ENCODE measurements at places on chromosomes 2 and 18.

- no peak for DNase-seq
These were observed 297.2 kb downstream of the NDUFA10 start for GRCh38 chr2:239727776-239728600.

DNA sequence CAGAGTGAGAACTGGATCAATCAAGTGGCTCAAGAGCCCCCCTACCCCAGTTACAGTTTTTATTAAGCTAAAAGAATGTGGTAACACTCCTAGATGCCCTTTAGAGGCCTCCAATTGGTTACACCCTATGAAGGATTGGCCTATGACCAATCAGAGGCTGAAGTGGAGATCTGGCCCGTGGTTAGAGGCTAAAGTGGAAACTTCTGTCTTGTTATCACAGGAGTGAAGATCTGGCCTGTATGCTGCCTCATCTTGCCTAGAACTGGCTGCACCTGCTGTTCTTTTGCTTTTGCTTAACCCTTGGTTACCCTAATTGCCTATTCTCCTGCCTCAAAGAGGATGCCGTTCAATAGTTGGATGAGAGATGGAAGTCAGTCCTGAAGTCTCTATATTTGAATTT lies 100.1 kb upstream of the MAP2 start:
- no peak for DNase-seq

- DNase-seq, result no peak
These were observed 367.5 kb upstream of the FIGN start for GRCh38 chr2:164103271-164103670.

DNA sequence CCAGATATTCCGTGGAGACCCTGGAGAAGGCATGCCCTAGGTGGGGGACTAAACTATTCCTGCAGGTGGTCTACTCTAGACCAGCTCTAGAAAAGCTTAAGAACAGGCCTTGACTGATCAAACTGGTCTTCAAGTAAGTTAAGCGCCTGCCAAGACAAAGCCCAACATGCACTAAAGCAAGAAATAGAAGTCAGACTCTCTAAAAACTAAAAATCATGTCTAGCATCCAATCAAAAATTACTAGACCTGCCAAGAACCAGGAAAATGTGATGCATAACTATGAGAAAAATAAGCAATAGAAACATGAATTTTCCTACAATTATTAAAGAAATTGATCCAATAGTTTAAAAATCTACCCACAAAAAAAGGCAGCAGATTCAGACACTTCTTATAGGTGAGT lies 13.6 kb downstream of the KIF1A start:
- no peak for DNase-seq

DNA sequence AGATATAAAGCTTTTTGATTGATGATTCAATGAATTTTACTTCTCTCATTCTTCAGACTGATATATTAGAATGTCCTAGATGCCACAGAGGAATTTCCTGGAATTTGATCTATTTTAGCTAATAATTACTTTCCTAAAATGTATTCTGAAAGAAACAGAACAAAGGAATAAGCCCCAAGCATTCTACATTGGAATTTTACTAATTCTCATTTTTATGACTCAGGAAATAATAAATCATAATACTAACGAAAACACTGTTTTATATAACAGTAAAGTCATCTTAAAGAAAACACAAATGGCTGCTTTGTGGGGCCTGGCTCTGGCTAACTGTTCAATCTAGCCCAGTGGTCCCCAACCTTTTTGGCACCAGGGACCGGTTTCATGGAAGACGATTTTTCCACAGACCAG lies 68.6 kb upstream of the LPIN2 start:
- no peak for DNase-seq

GRCh38 chr18:77996737-77997136 lies 747.1 kb downstream of the GALR1 start:
- no peak for DNase-seq

- DNase-seq, result no peak
These were observed 1.9 kb downstream of the ZDBF2 start for GRCh38 chr2:206276169-206276942.

DNA sequence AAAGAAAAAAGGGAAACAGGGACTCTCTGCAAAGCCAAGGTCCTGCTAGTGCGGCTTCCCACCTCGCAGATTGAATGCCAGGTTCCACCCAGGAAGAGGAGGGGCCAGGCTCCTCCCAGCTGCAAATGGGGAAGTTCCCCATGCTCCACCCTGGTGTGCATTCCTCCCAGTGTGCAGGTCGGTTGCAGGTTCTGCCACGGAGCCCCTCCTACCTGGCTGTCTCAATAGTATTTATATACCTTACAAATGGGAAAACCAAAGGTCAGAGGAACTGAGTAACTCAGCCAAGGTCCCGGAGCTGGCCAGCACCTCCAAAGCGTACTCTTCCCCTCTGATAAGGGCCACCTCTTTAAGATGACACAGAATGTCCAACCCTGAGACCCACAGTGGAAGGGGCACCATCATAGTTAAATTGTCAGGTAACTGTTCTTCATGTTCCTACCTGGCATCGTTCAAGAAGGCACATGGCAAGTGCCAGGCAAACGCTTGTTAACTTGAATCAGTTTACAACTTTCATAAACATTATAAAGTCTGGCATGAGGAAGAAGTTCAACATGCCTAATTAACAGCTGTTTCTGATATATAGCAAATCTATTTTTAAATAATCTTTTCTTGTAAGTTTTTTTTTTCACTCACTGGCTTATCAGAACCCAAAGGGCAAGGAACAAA lies 35.5 kb downstream of the POU3F3 start:
- DNase-seq, result no peak

DNA sequence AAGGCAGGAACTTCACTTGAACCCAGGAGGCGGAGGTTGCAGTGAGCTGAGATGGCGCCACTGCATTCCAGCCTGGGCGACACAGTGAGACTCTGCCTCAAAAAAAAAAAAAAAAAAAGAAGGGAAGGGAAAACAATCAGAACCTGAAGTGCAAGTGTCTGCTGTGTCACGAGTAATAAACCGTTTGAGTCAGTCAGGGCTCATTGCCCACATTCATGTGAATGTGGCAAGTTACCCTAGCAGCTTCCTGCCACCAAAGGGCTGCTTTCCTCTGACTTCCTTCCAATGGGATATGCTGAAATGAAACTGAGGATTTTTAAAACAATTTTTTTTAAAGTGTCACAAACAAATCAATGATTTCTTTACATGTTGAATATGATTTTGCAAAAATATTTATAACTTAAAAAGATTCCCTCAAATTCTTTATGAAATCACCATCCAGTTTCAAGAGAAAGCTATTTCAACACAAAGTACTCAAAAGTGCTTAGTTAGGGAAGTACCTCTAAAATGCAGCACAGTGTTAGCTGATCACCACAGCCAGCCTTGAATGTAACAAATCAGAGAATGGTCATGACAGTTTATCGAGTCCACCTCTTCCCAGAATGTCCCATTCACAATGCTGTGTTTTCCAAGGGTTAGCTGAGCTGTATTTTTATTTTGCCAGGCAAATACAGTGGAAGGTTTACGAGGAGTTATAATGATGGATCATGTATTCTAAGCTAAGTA lies 36.4 kb downstream of the WDSUB1 start:
- no peak for DNase-seq

DNA sequence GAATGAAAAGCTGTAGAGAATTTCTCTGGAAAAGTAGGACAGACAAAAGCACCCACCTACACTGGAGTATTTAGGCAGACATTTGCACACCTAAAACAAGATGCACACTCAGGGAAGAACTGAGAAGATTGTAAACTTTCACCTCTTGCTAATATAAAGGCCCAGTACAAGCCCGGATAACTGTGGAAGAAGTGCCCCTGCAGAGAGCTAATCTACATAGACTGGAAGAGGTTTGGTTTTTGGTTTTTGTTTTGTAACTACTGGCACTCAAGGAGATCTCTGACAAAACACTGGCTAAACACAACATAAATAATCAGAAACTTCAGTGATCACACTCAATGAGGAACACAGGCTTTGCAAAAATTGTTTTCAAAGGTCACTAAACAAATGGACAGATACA lies 782.2 kb upstream of the SLC8A1 start:
- no peak for DNase-seq

- DNase-seq, result no peak
These were observed 139.9 kb downstream of the SH3RF3 start for GRCh38 chr2:109268916-109269315.

- no peak for DNase-seq
These were observed 39.8 kb upstream of the PCBP1 start for GRCh38 chr2:70047451-70047850.

GRCh38 chr2:120722246-120722567 lies 13.5 kb upstream of the GLI2 start:
- DNase-seq, result no peak

- no peak for DNase-seq
These were observed 209.6 kb upstream of the PIK3C3 start for GRCh38 chr18:41745166-41746049.

- no peak for DNase-seq
These were observed 419.2 kb upstream of the CYRIA start for GRCh38 chr2:17084877-17085276.

GRCh38 chr2:10911291-10912075 lies at the start of gene KCNF1:
KCNF1 (plus strand) TSS chr2:10911934; CDS start chr2:10912427, 493 bp downstream.
- DNase-seq, result no peak

DNA sequence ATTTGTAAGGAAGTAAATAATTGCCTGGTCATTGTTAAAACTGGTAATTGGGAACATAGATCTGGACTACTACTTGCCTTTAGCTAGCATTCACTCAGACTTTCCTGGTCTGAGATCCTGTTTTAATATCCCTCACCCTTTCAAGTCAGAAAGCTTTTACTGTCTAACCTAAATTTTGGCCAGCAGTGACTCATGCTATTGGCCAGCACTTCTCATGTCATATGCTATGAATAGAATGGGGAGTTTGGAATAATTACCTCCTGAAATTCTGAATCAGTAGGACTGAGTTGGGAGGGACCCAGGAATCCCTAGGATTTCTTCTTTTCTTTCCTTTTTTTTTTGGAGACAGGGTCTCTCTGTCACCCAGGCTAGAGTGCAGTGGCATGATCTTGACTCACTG lies 19.3 kb downstream of the STK36 start:
- DNase-seq, result no peak

DNA sequence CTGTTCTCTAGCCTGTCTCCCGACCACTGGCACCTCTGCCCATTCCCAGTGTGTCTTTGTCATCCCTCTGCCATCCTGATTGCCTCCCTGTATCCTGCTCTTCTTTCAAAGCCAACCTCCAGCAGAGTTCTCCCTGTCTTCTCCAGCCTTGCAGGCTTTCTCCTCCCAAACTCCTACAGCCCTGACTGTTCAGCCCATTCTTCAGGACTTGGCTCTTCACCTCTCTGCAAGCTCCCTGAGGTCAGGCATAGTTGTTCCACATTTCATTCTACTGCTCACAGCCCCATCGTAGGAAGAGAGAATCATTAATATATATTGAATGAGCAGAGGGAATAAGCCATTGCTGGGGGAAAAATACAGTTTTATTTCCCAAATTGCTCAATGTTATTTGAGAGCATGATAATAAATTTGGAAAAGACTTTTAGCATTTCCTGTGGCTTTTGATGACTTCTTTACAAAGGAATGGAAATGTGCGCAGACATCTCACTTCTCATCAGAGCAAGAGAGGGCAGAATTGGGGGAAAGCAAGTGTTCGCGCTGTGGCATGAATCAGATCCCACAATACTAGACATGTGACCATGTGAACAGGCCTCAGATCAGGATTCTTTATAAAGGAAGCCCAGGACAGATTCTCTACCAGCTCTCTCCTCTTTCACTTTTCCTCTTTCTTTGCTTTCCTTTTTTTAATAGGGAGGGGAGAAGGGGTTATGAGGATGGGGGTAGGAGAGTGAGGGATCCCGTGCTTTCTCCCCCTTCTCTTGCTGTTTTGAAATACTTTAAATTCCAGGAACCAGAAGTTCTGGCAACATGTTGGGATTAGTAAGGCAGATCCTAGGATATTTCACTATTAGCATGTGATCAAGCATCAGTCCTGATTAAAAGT lies 37.4 kb downstream of the EPAS1 start:
- DNase-seq, result no peak

DNA sequence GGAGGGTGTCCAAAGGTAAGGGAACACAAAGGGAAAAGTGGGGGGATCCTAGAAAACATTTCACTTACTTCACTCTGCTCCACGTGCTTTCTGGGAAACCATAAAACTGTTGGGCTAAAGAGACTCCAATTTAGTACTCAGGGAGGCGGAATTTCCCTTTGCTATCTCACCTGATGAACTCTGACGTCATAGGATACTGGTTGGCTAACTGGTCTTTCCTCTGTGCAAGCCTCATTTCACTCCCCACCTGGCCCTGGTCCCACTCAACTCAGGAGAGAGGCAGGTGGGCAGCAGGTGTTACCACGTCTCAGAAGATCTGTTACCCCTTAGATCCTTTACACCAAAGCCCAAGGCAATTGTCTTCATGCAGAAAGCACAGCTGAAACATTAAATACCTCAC lies 51.8 kb upstream of the PMAIP1 start:
- no peak for DNase-seq

DNA sequence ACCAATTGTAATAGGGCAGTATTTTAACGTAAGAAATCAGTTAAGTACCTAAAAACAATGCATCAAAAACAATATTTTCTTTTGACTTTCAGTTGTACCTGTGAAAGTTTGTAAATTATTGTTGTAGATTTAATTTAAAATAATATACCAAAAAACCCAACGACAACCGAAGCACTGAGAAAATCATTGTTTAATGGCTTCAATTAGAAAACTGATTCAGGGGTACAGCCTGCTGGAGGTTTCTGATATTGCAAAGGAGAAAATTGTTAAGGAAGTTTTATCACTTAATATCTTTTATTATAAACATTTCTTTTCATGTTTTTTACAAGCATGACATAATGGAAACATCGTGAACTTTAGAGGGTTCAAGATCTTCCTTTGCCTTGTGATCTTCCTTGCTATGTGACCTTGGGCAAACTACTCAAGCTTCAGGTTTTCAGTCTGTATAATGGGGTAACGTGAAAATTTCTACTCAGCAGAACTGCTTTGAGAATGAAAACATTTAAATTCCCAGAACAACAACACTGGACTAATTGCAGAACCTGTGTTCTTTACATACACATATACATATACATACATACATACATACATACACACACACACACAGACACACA lies 76.3 kb upstream of the GLS start:
- DNase-seq, result no peak

GRCh38 chr2:2591542-2591940 lies 260.5 kb upstream of the MYT1L start:
- DNase-seq, result no peak

DNA sequence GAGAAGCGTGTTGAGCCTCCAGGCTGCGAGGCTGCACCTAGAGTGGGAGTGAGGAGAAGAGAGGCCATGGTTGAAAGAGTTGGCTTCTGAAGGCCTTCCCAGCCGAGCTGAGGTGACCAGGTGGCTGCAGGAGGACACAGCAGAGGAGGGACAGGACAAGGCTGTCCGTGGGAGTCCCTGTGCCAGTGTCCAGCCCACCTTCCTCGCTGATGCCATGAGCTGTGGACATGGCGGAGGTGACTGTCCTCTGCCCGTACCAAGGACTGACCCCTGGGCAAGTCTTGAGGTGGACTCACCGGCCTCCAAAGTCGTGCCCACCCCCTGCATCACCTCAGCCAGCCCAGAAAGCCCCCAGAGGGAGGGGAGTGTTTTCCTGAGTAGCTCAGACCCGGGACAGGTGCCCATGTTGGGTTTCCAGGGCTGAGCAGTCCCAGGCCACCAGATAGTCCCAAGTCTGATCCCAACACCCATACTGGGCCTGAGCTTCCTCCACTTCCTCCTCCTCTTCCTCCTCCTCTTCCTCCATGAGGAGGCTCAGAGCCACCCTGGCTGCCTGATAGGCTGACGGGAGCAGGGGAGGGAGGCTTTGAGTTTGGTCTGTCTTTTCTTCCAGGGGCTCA lies 43.0 kb upstream of the FOSL2 start:
- no peak for DNase-seq

- DNase-seq, result no peak
These were observed 31.0 kb upstream of the SPATS2L start for GRCh38 chr2:200275295-200276013.

All from central memory CD4-positive, alpha-beta T cell (primary cell).